DMS79 (cell line): ENCODE measurements at places on chromosomes 16 and 17.
A peak's percentile ranks its signal among the peaks of the same experiment; 100 is the strongest.

DNA sequence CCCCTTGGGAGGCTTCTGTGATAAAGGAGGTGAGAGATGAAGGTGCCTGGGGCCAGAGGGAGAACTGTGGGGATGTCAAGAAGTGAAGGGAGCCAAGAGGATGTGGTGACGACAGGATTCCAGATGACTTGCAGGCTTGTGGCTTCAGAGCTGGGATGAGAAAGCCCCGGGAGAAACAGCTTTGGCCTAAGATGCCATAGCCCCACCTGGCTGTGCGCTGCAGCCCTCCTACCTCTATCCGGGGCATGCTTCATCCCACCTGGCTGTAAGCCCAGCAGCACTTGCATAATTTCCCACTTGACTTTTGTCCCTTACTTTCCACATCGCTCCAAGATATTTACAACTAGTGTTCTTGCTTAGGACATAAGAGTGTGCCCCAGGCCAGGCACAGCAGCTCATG lies 29.3 kb downstream of the GINS3 start:
- DNase-seq: peak; percentile 28

DNA sequence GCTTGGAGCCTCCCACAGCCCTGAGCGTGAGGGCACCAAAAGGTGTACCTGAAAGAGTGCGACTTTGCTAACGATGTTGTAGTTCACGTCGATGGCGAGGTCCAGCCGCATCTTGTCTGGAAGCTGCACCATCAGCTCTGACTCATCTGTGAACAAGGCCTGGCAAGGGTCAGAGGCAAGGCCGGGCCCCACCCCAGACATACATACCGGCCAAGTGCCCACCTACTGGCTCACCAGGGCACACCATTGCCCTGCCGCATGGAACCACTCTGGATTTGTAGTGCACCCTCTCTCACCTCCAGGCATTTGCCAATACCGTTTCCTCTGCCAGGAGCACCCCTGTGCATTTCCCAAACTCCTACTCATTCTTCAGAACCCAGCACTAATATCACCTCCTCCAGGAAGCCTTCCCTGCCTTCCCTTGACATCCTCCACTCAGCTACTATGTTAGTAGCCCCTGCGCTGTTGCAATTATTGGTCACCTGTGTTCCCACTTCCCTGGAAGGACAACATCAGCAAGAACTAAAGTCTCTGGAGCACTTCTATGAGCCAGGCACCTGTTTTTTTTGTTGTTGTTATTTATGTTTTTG lies 69.4 kb downstream of the CNGB1 start:
- DNase-seq: no peak

DNA sequence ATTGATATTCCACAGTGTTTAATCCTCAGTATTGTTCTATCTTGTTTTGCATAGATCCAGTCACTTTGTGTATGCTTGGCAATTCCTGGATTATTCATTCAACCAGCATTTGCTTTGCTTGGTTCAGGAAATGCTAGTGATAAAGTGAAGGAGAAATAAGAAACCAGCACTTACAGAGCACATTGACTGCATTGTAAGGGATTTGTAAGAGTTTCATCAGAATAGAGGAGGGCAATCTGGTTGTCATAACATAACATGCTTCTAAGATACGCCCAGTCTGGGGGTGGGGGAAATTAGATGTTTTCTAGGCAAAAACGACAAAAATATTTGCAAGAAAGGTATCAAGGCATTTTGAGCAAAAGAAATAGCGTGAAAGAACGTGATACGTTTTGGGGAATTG lies 40.4 kb downstream of the TNRC6A start:
- DNase-seq: no peak

- no peak for DNase-seq
Measured at GRCh38 chr16:55252577-55252976, 71.4 kb upstream of the IRX6 start.

DNA sequence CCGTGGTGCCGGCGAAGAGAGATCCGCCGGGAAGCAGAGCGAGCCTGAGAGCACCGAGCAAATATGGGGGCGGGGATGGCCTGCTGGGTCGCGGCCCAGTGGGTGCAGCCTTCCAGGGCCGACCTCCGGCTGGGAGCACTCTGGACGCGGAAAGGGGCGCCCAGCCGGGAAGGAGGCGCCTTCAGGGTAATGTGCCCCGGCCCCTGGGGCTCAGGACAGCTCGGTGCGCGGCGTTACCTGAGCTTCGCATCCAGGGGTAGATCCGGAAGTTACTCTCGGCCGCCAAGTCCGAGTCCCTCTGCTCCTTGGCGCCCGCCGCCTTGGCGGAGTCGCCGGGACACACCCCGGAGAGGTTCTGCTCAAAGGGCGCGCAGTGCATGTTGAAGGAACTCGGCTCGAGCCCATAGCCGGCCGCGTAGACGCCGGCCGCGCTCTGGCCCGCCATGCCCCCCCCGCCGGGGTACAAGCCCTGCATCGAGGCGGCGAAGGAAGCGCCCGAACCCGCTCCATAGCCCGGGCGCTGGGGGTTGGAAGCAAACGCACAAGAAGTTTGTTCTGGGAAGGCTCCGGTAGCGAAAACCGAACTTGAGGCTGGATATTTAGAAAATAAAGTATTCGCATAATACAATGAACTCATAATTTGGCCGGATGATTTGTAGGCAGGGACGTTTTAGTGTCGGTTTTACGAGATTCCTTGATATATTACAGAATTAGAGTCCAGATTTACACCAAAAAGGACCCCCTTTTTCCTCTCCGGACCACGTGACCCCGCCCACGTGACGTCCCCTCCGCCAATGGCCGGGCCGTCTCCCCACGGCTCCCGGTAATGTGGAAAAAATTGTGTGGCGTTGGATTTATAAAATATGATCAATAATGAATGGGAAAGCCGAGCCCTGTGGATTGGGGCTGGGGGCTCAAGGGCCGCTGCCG lies at the start of gene HOXB7:
HOXB7 (minus strand) TSS at position 736 of the 930 bp plus-strand sequence; CDS start at position 637, 99 bp downstream.
- DNase-seq: peak; percentile 47

- DNase-seq: peak; percentile 1
Measured at GRCh38 chr17:20852239-20852989, 190.4 kb downstream of the USP22 start.

GRCh38 chr17:50634224-50634914 lies at the start of gene ABCC3:
Gene ABCC3 (plus strand): TSS chr17:50634881. CDS start chr17:50634937, 56 bp downstream.
- no peak for DNase-seq

GRCh38 chr16:84183911-84184591 lies 2.8 kb downstream of the TAF1C start:
- no peak for DNase-seq

DNA sequence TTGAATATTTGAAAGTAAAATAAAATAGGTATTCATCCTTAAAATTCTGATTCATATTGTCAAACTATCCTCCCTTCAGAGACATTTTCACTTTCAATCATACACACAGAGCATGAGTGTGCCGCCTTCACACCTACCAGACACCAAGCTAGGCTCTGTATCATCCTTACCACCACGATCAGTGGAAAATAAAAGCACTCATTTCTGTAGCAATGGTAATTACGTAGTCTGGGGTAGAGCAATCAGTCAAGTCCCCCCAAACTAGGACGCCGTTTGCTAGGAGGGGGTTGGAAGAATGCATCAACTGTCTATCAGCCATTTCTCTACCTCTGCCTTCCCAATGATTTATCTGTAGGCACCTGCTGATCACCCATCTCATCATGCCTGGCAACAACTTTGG lies 84.6 kb upstream of the GRIN2A start:
- DNase-seq: no peak

DNA sequence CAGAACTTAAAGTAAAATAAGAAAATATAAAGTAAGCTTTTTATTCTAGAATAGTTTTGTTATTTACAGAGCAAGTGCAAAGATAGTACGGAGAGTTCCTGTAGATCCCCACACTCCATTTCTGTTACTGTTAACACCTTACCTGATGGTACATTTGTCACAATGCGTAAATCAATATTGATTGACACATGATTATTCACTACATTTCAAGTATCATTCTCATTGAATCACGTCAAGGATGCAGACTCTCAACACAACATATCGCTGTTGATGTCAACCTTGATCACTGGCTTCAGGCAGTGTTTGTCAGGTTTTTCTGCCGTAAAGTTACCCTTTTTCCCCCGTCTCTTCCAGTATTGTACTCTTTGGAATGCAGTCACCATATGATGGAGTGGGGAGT lies 64.2 kb upstream of the WSCD1 start:
- DNase-seq: no peak

GRCh38 chr17:43791589-43791988 lies 11.4 kb downstream of the CFAP97D1 start:
- no peak for DNase-seq

DNA sequence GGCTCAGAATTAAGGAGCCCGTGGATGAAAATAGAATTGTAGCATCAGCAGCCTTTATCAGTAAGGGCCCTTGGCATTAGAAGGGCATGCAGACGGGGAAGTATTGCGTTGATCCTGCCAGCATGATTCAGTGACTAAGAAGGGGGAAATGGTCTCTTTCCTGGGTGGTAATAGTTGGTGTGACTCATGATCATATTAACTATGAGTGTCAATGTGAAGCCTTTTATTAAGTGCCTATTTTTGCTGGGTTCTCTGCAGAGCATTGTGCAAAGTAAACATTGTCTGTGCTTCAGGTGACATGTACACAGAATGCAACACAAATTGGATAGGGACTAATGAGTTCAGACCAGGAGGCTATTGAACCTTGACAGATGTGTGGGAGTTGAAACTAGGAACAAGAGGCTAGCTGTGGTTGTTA lies 24.5 kb downstream of the RCVRN start:
- DNase-seq: no peak
